ENCODE measurements at places on chromosomes 4 and X. TPM values are rescaled to one million over a fixed set of nuclear protein-coding genes. Genes with fewer than 3 reads are reported as not detected.

MTM1 gene
- 9.5 TPM for polyA plus RNA-seq

DNA sequence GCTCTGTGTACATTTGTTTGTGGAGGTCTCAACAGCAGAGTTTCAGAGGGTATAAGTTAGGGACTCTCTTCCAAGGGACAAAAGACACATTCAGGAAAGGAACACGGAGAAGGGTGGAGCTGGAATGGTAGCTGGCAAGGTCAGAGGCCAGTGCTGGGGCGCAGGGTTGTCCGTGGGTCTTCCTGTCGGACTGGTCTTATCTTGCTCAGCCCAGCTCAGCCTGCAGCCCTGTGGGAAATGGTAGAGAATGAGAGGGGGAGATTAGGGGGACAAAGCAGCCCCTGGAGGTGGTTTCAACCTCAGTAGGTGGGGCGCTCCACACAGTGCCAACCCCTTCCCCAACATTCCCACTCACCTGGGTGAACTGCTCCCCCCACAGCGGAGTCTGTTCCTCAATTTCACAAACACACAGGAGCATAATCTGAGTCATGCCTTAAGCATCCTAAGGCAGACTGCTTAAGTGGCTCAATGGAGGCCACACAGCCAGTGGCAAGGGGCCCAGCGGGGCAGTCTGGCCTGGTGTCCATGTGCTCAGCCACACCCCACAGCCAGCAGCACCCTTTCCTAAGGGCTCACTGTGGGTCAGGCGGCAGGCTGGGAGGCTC is 6.9 kb upstream of the HDAC6 start:
- no peak for DNase-seq

DNA sequence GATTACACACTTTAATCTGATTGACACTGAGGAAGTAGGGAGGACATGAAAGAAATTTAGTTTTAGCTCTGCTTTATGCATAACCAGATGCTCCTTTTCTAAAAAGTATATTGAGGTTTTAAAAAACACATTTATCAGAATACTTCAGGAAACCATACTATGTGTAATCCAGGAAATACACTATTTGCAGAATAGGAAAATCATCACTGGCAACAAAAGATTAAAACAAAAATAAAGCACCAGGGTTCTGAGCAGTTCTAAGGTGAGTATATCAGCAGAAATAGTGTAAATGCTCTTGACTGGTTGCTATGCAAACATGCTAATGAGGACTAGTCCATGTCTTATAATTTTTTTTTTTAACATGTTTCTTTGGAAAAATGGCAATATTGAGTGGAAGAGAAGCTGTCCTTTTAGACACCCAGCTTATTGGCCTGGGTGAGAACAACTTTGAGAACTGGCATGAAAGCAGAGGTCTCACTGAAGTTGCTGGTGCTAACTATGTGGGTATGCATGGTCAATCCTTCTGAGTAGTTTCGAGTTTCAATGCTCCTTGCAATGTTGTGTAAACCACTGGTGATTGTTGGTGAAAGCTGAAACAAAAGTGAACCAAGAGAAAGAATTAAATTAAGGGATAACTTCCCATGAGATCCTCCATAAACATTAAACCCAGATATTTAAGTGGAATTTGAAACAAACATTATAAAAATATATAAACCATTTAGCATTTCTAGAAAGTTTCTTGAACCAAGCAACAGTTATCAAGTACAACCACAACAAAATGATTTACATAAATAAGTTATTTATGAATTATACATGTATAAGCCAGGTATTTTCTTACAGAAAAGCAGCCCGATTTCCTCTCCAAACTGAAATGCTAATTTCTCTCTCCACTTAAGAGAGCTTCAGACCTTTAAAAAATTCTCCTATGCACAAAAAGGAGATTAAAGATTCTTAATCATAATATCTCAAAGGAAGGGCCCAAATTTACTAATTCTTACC is 20.4 kb upstream of the SCD5 start:
- DNase-seq: no peak

DNA sequence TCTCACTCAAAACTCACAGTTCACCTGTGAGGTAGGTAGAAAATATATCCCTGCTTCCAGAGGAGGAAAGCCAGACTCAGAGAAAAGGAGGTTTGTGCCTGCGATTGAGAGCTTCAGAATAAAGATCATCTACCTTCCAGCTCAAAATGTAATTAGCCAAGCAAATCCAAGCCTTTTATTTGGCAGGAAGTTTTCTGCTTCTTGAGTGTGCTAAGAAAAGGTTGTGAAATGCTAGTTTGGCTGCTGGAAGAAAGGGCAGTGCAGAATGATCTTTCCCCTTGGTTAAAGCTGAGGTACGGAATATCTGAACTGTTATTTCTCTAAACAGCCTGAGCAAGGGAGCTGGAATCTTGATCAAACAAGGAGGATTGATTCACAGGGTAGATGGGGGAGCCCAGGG is 59.7 kb upstream of the VCX3B start:
- DNase-seq: peak; percentile 6

DNA sequence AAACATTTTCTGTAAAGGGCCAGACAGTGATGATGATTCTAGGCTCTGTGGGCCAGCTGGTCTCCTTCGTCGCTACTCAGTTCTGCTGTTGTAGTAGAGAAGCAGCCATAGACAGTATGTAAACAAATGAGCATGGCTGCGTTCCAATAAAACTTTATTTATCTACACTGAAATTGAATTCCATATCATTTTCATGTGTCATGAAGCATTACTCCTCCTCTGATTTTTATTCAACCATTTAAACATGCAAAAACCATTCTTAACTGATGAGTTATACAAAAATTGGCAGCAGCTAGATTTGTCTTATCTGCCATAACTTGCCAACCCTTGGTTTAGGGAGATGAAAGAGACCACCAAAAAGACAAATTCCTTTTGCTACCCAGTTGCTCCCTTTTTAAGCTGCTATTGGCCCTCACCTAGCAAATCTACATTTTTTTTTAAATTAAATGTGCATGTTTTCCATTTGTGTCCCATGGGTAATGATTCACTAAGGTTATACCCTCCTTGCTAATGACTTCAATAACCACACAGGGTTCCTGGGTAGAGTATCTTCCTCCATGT is 309.9 kb downstream of the DHX15 start:
- DNase-seq: peak; percentile 4

MORF4L2 gene
- polyA plus RNA-seq: 350 TPM

DNA sequence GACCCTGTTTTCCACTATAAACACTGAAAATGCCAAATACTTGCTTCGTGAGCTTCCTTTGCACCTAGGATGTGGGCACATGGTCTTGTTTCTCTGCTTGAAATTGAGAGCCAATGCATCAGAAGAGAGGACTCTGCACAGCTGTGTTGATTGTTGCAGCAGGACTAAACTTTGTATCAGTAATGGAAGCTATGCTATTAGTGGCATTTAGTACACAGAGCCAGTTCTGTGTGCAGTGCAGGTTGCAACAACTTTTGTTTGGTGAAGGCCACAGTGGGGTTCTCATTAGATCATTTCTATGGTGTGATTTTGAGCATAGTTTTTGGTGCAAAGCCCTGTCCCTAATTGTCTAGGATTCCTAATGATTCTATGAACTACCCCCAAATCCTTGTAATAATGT is 54.4 kb upstream of the ANKRD17 start:
- DNase-seq: no peak

SRPK3 gene
- 1.4 TPM for polyA plus RNA-seq

CSN1S1 gene
- polyA plus RNA-seq: not detected

TMEM156 gene
- 0.63 TPM for polyA plus RNA-seq

GRCh38 chrX:19606902-19607301 is 91.6 kb upstream of the MAP3K15 start:
- no peak for DNase-seq

- DNase-seq: no peak
These were observed 50.8 kb downstream of the HTRA3 start for GRCh38 chr4:8320386-8320750.

DNA sequence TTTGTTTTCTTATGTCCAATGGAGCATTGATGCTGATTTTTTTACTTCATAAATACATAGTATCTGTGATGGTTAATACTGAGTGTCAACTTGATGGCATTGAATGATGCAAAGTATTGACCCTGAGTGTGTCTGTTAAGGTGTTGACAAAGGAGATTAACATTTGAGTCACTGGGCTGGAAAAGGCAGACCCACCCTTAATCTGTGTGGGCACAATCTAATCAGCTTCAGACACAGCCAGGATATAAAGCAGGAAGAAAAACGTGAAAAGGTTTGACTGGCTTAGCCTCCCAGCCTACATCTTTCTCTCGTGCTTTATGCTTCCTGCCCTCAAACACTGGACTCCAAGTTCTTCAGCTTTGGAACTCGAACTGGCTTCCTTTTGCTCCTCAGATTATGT is 230.6 kb upstream of the SPRY1 start:
- no peak for DNase-seq

ZIC3 gene
- 0.04 TPM for polyA plus RNA-seq

DNA sequence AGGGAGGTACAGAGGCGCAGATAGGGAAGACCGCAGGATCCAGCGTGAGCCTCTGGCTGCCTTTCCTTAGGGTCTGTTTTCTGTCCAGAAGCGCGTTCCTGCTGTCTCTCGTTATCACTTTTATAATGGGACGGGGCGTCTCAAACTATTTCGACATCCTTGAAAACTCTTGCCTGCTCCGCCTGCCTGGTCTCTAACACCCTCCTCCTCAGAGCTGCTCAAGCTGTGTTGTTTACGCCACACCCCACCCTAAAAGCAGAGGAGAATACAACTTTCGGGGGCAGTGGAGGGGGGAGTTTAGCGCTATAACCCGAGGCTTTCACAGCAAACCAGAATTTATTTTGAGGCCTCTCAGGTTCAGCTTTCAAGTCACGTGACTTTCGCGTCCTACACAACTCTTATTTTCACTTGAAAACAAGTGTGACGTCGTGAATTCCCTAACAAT is 646 bp upstream of the FAM3A start:
- DNase-seq: peak; percentile 86

DDX53 gene
- not detected for polyA plus RNA-seq

DNA sequence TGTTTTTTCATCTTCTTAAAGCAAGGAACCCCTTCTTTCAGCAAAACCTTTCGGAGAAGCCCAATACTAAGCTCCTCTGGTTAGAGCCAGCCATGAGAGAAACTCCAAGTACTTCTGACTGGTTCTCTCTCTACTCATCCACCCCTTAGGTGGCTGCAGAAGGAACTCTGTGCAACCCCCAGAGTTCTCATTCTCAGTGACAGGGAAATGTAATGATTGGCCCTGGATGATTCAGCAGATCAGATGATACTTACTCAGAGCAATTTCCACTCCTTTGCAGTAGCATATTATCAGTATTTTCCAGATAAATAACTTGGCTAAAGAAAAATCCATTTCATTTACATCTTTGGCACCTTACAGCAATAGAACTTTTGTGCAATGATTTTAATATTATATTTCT is 3.2 kb downstream of the SPP1 start:
- DNase-seq: no peak

- no peak for DNase-seq
These were observed 171.4 kb downstream of the NWD2 start for GRCh38 chr4:37415845-37416369.

GRCh38 chrX:17462881-17463280 is 87.9 kb downstream of the NHS start:
- DNase-seq: no peak

GRCh38 chrX:72492499-72492898 is 80.1 kb downstream of the HDAC8 start:
- DNase-seq: no peak

GRCh38 chr4:153375303-153375702 is 30.8 kb downstream of the MND1 start:
- no peak for DNase-seq

TLR10 gene
- 0.75 TPM for polyA plus RNA-seq

GRCh38 chr4:24244663-24245490 is 339.5 kb downstream of the DHX15 start:
- peak; percentile 64 for DNase-seq

- DNase-seq: no peak
These were observed 36.6 kb upstream of the DDX53 start for GRCh38 chrX:22963196-22963595.

- DNase-seq: no peak
These were observed at the start of gene LNX1 for GRCh38 chr4:53591372-53591892. Gene LNX1 (minus strand): TSS chr4:53591486. CDS start chr4:53574002, 17,484 bp downstream.

IL2RG gene
- polyA plus RNA-seq: 3.4 TPM

DNA sequence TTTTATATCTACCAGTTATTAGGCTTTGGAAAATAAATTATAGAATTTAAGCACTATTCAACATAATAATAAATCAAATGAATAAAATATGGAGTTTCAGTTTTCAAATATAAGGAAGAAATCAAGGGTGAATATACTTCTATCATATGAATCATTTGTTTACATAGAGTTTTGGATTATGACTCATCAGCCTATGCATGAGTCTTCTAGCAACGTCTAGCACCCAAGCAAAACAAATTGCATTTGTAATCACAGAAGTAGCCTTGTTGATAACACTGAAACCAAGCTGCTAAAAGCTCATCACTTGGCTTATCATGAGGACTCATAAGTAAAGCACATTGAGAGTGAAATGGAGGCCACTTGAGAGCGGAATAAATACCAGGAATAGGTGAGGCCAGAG is 434.6 kb downstream of the PCDH11X start:
- no peak for DNase-seq

GRCh38 chr4:148852092-148852699 is 410.0 kb upstream of the NR3C2 start:
- no peak for DNase-seq

CLDN22 gene
- polyA plus RNA-seq: 2.2 TPM

GPRASP3 gene
- polyA plus RNA-seq: 13.2 TPM

- DNase-seq: no peak
These were observed 45.5 kb downstream of the MTHFD2L start for GRCh38 chr4:74203467-74203866.

DNA sequence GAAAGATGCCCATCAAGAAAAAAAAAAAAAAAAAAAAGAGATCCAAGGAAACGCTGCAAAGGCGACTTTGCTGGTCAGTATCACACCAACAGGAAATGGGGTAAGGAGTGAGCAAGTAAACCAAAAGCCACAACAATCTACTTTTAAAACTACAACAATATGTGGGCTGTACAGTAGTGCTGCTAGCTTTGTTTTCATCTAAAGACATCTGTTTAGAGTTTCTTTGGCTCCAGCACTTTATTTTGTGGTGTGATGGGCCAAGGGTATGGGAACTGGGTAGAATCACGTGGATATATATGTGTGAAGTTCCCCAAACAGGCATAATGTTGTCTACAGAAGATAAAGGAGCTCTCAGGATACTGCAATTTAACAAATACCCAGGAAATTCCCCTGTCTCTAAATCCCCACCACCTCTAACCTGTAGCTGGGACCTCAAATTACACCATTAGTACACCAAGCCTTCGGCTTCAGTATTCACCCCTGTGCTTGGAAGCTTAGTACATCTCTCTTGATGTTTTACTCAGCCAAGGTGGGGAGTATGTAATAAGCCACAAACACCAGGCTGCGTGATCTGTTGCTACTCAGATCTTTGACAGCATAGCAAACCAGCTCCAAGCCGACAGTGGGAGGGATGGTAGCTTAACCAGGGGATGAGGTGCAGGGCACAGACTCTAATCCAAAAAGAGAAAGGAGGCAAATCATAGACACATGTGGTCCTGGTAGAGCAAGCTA is 207.9 kb downstream of the HS6ST2 start:
- DNase-seq: no peak

Measured in right lung (tissue), 10 donors.